ENCODE measurements at places on chromosomes 16 and 17.
A peak's percentile ranks its signal among the peaks of the same experiment; 100 is the strongest.

DNA sequence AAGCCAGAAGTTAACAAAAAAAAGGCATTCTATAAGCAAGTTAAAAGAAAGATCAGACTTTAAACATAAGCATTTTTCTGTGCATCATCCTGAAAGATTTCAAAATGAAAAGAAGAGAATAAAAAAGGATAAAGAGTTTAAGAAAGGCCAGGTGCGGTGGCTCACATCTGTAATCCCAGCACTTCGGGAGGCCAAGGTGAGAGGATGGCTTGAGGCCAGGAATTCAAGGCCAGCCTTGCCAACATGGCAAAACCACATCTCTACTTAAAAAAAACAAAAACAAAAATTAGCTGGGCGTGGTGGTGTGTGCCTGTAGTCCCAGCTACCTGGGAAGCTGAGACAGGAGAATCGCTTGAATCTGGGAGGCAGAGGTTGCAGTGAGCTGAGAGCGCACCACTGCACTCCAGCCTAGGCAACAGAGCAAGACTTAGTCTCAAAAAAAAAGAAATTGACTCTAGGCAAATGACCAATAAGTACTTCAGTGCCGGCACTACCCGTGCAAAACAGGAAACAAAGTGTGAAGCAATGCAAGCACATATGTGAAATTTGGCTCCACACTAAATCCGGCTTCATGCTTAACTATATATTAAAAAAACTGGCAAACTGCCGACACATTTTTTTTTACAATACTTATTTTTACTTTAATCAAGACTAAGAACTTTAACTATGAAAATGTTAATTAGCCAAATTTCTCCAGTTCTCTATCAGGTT lies 83.2 kb upstream of the C17orf78 start:
- peaks cover 1% of the 10 kb centered on the region for H3K4me1 ChIP-seq
- H3K4me3 ChIP-seq, result no peak overlapping the region
- no peak for DNase-seq
- H3K36me3 ChIP-seq, result no peaks in the 10 kb centered on the region
- H3K27ac ChIP-seq, result no peak overlapping the region

DNA sequence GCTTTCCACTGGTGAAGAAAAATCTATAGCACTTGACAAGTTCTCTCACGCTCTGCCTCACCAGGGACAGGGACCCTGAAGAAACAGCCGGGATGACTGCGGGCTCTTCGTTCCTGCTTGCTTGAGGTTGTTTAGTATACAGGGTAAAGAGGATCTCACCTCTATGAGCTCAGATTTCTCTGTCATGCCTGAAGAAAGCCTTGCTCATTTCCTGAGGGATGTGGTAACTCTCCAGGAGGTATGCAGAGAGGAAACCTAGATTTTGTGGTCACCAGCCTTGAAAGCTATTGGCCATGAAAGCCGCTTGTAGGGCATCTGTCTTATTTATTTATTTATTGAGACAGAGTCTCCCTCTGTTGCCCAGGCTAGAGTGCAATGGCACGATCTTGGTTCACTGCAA lies 23.2 kb downstream of the USP43 start:
- H3K36me3 ChIP-seq, result peaks cover 3% of the 10 kb centered on the region
- no peak overlapping the region for H3K4me3 ChIP-seq
- H3K4me1 ChIP-seq, result peaks cover 4% of the 10 kb centered on the region
- no peaks in the 10 kb centered on the region for H3K27me3 ChIP-seq
- DNase-seq, result peak; percentile 87

DNA sequence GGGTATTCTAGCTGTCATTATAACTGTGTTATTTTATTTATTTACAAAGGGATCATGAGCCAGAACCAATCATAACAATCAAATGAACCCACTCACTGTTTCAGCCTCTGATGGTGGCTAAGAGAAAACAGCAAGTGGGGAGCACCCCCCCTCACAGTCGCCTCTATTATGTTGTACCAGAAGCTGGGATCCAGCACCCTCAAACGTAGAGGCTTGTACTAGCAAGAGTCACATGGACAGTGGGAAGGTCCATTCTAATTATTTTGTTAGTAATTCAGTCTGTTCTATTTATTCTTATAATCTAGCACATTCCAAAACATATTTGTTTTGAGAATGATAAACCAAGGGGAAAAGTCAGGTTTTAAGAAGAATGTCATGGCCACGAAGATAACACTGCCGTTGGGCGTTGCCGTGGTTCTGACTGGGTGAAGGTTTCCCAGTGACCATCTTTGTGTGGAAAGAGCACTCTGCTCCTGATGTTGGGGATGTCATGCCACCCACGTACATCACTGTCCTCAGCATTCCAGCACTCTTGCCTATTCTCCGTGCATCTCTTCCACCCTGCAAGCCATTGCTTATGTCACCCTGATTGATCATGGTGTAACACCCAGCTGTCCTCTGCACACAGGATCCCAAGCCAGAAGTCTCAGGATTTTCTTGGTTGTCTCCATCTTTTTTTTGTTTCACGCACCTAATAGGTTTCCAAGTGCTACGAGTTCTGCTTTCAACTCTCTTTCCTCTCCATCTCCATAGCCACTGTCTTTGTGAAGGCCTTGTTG lies 205.8 kb downstream of the PRKCA start:
- no peak overlapping the region for H3K4me3 ChIP-seq
- no peaks in the 10 kb centered on the region for H3K27me3 ChIP-seq
- peak overlapping the region; percentile 59 for H3K27ac ChIP-seq
- H3K36me3 ChIP-seq, result no peaks in the 10 kb centered on the region
- peaks cover 6% of the 10 kb centered on the region for H3K4me1 ChIP-seq
- no peak for DNase-seq

DNA sequence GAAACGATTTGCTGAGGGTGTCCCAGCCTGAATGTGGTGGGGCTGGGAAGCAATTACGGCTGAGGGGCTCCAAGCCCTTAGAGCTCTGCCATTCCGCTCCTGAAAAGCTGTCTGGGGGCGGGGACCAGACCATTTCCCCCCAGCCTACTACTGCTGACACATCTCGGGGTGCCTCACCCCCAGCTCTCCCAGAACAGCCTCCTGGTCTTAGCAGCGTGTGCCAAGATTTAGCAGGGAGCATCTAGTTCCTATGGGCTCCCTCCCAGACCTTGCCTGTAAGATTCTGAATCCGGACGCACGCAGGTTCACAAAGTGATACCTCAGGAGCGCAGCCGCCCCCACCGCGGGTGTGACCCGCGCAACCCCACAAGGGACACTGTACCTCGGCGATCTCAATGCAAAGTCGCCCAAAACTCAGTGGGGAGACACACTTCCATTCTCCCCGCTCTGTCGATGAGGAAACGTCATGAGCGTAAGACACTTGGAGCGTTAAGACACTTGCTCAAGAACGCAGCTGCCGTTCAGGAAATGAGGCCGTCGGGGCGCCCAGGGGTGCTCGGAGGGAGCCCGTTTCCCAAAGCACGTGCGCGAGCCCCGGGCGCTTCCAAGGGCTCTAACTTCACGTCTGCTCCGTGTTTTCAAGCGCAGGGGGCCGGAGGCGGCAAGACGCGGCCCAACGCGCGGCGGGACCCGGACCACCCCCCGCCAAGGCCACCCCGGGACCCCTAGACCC lies 629 bp downstream of the GEMIN4 start:
- DNase-seq, result peak; percentile 67
- no peak overlapping the region for H3K27ac ChIP-seq
- H3K27me3 ChIP-seq, result no peaks in the 10 kb centered on the region
- H3K36me3 ChIP-seq, result peaks cover 18% of the 10 kb centered on the region

GRCh38 chr16:73299346-73299745 lies 251.4 kb upstream of the ZFHX3 start:
- H3K4me3 ChIP-seq, result no peak overlapping the region
- no peaks in the 10 kb centered on the region for H3K4me1 ChIP-seq
- H3K36me3 ChIP-seq, result no peaks in the 10 kb centered on the region
- peaks cover 10% of the 10 kb centered on the region for H3K27me3 ChIP-seq

- no peaks in the 10 kb centered on the region for H3K4me1 ChIP-seq
- no peak overlapping the region for H3K27ac ChIP-seq
- no peaks in the 10 kb centered on the region for H3K27me3 ChIP-seq
- H3K36me3 ChIP-seq, result peaks cover 3% of the 10 kb centered on the region
- H3K4me3 ChIP-seq, result no peak overlapping the region
These were observed 62.5 kb downstream of the CACNG3 start for GRCh38 chr16:24318680-24319079.

DNA sequence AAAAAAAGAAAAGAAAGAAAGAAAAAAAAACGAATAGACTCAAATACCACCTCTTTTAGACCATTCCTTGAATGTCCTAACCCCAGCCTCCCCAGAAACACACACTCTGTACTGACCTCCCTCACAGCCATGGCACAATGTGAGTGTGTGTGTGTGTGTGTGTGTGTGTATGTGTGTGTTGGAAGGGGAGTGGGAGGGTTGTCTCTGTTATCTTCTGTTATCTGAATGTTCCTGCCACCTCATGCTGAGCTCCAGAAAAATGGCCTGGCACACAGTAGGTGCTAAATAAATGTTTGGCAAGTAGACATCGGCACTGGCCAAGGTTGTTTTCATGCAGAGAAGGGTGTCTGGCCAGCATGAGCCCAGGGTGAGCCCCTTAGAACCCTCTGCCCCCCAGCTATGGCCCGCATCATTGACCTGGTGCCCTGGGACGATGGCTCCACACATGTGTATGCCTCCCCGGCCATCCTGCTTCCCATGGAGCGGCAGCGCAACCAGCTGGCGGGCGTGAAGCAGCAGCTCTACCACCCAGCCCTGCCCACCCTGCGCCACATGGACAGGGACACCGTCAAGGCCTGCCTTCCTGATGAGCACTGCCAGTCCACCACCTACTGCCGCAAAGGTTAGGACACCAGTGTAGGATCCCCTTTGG lies 6.6 kb upstream of the CNGB1 start:
- peak overlapping the region; percentile 9 for H3K4me3 ChIP-seq
- no peaks in the 10 kb centered on the region for H3K4me1 ChIP-seq
- H3K27me3 ChIP-seq, result peaks cover 93% of the 10 kb centered on the region
- DNase-seq, result no peak
- H3K36me3 ChIP-seq, result no peaks in the 10 kb centered on the region

DNA sequence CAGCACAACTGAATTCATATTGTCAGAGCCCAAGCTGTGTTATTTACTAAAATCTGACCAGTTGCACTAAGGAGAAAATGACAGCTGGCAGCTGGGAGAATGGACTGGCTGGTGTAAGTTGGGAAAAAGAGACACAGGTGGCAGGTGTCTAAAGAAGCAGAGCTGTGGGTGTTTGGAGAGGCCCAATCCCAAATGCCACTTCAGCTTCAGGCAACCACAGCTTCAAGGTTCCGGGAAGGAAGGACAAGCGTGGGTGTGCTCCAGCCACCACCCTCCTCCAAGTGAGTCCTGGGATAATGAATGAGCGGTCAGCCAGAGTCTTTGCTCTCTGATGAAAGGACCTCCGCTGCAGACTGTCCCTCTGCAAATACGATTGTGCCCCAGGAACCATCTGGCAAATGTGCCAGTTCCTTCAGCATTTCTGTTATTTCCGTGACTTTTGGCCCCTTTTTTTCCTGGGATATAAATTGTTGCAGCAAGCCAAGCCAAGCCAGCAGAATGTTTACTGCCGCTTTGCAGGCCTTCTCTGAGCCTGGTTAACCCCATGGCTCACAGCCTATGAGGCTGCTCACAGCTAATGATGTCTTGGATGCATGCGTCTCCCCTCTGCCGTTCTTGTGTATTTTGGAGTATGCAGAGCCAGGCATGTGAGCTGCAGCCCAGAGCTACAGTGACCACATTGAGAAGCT lies 9.5 kb upstream of the RHBDL3 start:
- H3K27me3 ChIP-seq, result peaks cover 27% of the 10 kb centered on the region
- H3K36me3 ChIP-seq, result no peaks in the 10 kb centered on the region
- H3K27ac ChIP-seq, result no peak overlapping the region
- H3K4me1 ChIP-seq, result peaks cover 8% of the 10 kb centered on the region

GRCh38 chr17:42221886-42222745 lies 27.8 kb upstream of the GHDC start:
- H3K36me3 ChIP-seq, result peaks cover 46% of the 10 kb centered on the region
- H3K27me3 ChIP-seq, result no peaks in the 10 kb centered on the region
- peak; percentile 70 for DNase-seq
- no peak overlapping the region for H3K27ac ChIP-seq
- H3K4me1 ChIP-seq, result no peaks in the 10 kb centered on the region

DNA sequence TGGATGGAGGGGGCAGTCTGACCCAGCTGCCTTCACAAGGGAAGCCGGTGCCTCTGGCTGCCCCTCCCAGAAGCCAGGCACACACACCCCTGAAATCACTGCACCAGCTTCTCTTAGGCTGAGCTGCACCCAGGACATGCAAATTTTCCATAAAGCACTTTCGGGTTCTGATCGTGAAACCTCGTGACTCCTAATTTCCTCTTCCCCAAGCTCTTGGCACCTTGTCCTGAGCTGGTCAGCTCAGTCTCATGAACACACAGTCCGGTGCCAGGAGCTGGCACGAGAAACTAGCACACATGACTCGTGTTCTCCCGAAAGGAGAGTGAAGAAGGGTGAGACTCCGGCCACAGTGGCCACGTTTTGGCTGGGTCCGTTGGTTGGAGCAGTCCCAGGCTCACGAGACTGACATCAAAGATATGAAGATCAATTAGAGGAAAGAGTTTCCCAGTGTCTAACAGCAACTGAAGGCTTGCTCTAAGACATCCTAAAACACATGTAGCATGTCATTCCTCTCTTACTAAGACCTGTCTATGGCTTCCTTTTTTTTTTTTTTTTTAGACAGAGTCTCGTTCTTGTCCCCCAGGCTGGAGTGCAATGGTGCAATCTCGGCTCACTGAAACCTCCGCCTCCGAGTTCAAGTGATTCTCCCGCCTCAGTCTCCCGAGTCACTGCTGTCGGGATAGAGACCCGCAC lies 9.2 kb upstream of the ABR start:
- DNase-seq, result no peak
- no peak overlapping the region for H3K27ac ChIP-seq
- peaks cover 23% of the 10 kb centered on the region for H3K4me1 ChIP-seq
- no peaks in the 10 kb centered on the region for H3K27me3 ChIP-seq

- H3K27ac ChIP-seq, result no peak overlapping the region
- H3K4me3 ChIP-seq, result no peak overlapping the region
- H3K27me3 ChIP-seq, result no peaks in the 10 kb centered on the region
- DNase-seq, result peak; percentile 90
- peaks cover 17% of the 10 kb centered on the region for H3K4me1 ChIP-seq
- no peaks in the 10 kb centered on the region for H3K36me3 ChIP-seq
These were observed 7.3 kb upstream of the RHOT2 start for GRCh38 chr16:660459-661183.

DNA sequence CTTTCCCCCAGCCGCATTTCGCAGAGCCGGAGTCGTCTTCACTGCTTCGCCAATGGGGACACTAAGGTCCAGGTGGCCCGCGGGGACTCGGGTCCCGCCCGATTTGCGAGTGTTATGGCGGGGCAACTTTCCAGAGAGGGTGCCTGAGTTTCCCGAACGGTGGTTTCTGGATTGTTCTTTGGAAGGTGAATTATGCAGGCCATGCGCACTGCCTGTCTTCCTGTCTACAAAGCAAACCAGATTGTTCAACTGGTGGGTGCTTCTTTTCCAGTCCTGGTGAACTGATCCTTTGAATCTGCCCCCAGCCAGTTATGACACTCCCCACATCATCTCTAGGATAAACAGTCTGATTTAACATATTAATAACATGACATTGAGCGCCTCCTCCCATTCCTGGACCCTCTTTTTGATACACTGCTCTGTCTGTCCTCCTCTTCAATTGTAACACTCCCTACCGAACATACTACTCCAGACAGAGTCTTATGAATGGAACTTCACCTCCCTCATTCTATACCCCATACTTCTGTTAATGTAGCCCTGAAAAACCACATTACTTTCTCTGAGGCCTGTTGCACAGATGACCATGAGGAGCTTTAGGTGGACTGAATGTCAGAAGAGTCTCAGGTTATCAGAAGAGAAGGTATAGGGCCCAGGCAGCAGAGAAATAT lies 159.0 kb downstream of the RAB11FIP4 start:
- peak overlapping the region; percentile 82 for H3K4me3 ChIP-seq
- H3K27ac ChIP-seq, result no peak overlapping the region
- H3K36me3 ChIP-seq, result no peaks in the 10 kb centered on the region
- peaks cover 6% of the 10 kb centered on the region for H3K4me1 ChIP-seq

GRCh38 chr16:29809850-29810698 lies 1.9 kb upstream of the PRRT2 start:
- no peak overlapping the region for H3K4me3 ChIP-seq
- H3K27ac ChIP-seq, result peak overlapping the region; percentile 29
- peaks cover 16% of the 10 kb centered on the region for H3K36me3 ChIP-seq
- H3K4me1 ChIP-seq, result peaks cover 60% of the 10 kb centered on the region
